Spinal cord (tissue), 10 donors: ENCODE measurements at places on chromosomes 1 and 21.
A peak's percentile ranks its signal among the peaks of the same experiment; 100 is the strongest.

DNA sequence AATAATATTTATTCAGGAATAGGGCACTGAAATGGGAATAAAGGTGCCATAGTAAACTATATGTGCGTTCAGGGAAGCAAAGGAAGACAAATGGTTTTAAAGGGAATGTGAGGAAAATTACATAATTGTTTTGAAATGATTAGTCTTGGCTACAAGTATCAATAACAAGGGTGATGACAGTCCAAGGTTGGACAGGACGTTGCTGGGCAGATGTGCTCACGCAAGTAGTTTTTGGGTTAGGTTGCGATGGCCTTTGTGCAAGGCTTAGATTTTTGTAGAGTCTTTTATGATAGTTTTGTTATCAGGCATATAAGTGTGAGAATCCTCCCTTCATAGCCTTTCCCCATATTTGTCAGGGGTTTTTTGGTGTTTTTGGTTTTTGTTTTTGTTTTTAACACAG is 57.0 kb downstream of the SPATA6 start:
- DNase-seq = no peak

DNA sequence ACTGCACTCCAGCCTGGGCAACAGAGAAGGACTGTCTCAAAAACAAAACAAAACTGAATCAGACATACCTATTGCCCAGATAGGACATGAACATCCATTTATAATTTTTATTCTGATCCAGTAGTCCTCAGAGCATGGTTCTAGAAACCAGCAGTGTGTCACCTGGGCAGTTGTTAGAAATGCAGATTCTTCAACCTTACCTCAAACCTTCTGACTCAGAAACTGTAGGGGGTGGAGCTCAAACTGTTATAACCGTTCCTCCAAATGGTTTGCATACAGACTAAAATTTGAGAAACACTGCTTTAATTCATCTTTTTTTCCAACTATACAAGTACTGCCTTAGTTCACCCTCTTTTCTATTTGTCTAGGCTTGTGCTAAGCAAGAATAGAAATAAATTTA is 6.0 kb downstream of the NASP start:
- DNase-seq = no peak

GRCh38 chr1:160837558-160838205 is 25.0 kb downstream of the CD244 start:
- no peak for DNase-seq

DNA sequence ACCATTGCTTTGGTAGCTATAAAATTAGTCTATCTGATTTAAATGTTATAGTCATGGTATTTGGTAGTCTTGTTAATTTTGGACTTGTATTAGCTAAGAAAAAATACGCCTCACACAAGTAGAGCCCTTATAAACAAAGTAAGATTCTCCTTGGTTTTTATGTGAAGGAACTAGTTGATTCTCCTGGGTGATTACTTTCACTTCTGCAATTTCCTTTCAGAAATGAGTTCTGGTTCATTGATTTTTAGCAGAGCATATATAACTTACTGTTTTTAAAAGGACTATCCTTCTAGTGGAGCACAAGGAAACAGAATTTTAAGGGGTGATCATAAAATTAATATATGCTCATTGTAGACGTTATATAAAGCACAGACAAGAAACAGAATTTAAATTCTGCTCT is 120.1 kb downstream of the BACH1 start:
- DNase-seq = no peak

- DNase-seq = no peak
Measured at GRCh38 chr1:65955503-65955902, 162.8 kb downstream of the PDE4B start.

DNA sequence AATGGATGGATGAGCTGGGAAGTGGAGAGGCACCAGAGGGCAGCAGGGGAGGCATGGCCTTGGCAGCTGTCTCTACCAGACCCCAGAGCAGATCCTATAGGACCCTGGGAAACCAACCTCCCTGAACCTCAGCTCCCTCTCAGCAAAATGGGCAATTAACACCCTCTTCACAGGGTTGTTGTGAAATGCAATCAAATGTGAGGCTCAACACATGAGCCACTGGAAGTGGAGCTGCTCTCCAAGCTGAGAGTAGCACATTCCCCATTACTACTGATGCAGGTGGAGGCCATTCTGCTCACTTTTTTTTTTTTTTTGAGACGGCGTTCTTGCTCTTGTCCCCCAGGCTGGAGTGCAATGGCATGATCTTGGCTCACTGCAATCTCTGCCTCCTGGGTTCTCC is 6.5 kb upstream of the SYNC start:
- DNase-seq = no peak

DNA sequence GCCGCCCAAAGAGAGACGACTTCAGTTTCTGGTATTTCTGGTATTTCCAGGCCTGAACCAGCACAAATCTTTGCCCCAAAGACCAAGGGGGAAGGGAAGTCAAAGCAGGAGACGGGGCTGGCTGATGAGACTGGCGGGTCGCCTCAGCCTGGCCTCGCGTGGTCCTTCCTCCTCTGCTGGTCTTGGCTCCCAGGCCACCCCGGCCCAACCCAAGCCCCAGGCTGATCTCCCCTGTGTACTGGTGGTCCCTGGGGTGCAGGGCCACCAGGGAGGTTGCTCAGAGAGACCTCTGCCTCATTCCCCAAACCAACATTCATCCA is 19.9 kb downstream of the WNT4 start:
- DNase-seq = no peak

DNA sequence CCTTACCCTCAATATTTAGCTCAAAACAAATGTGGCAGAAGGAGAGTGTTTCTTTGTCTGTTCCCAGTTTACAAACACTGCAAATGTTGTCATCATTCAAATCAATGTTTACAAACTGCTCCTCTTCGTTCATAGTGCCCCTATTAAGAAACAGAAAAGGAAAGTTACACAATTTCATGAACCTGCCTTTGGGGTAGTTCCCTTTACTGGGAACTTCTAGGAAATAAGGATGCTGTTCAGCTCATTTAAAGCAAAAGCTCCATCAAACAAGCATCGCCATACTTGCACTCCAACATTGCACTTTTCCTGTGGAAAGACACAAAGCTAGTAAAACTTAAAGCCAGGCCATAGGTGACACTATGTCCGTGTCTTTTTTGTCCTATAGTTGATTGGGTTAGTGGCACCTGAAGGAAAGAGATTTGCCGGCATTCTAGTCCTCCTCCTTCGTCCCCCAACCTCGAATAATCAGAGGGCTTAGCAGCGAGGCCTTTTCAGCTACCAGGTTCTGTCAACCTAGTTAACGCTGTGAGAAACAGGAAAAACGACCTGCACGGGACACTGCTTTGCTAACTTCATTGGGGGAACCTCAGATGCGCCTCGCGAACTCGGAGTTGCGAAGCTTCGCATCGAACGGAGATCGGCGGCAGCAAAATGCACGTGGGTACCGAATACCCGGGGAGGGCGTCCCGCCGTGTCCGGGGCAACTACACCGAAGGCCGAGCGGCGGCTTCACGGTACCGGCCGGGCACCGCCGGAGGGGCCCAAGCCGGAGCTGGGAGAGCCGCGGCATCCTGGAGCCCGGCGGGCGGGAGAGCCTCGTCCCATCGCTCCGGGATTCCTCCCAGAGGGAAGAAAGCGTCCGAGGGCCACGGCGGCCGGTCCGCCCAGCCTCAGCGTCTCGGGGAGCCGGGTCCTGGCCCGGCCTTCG is 706 bp downstream of the C21orf91 start:
- peak; percentile 76 for DNase-seq

DNA sequence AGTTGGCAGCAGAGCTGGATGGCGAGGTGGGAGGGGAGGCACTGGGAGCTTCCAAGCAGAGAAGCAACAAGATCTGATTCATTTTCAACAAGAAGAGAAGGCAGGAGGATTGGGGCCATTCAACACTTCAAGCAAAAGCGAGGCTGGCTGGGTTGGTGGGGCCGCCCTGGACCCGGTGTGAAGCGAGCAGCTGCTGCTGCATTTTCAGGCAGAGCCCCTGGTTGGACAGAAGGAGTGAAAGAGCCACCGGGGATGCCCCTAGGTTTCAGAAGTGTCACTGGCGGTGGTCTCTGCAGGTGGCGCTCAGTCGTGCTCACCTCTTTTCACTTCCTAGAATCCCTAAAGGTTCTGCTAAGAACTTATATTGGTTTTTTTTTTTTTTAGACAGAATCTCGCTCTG is 18.0 kb downstream of the SLC2A7 start:
- no peak for DNase-seq

GRCh38 chr1:201423655-201424054 is 2.1 kb upstream of the TNNI1 start:
- DNase-seq = no peak

DNA sequence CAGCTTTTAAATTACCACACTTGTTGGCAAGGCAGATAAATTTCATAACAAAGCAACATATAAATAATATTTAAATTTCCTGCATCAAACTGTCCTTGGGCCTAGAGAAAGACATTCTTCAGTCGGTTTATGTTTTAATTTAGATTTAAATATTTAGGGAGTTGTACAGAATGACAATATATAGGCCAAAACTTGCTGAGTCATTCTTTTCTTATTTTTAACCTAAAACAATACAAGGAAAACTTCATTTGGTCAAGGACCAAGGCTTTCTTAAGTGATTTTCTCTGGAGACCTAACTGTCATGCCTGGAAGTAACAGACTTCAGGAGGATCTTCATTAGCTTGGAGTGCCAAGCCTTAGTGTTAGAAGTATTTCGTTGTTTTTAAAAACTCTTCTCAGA is 5.6 kb downstream of the MAP10 start:
- DNase-seq = no peak

- DNase-seq = no peak
Measured at GRCh38 chr1:153550827-153551500, 1.9 kb upstream of the S100A3 start.

- no peak for DNase-seq
Measured at GRCh38 chr1:43225168-43225567, 44.6 kb upstream of the TMEM125 start.

- DNase-seq = no peak
Measured at GRCh38 chr1:15620155-15620545, 2.9 kb downstream of the DDI2 start.

GRCh38 chr1:53411541-53412152 is 47.6 kb upstream of the DMRTB1 start:
- no peak for DNase-seq

DNA sequence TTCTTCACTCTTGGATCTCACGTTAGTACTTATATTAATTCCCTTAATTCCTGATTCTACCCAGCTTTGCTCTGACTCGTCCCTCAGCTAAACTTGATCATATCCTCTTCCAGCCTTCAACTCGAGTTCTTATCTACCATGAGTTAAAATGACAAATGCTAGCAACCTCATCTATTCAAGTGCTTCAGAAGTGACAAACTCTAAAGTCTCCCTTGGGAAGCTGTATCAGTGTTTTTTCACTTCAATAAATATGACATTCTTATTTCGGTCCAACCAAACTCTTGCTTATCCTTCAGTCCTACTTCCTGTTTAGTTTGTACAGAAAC is 75.3 kb downstream of the FOXJ3 start:
- no peak for DNase-seq
